ENCODE measurements at places on chromosomes 5 and 9.

- no peak for DNase-seq
Measured at GRCh38 chr9:110886832-110887231, 151.4 kb downstream of the LPAR1 start.

- DNase-seq = no peak
Measured at GRCh38 chr9:135516132-135516860, 4.9 kb upstream of the LCN1 start.

DNA sequence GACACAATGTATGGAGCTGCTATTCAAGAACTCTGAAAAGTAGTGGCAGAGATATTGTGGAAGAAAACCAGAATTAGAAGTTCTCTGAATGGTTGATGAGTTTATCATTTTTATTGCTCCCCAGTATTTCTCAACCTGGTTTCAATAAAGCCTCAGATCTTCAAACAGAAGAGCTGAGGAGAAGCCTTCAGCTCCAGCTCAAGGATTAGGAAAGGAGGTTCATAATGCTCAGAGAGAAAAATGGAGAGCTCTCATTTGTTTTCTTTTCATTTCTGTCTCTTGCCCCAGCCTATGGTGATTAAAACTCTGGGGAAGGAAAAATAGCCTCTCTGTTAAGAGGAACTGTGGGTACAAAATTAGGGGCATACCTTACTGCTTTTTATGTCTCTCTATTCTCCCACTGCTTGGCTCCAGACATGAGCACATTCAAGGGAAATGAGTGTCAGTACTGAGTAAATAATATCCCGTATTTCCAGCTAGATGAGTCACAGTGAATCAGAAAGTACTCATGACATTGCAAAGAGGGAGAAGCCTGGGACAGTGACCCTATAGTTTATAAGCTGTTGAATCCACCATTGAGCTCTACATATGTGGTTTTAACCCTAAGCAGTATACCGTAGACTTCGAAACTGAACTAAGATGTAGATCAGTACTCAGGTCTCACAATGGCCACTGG is 138.1 kb downstream of the EMB start:
- no peak for DNase-seq

DNA sequence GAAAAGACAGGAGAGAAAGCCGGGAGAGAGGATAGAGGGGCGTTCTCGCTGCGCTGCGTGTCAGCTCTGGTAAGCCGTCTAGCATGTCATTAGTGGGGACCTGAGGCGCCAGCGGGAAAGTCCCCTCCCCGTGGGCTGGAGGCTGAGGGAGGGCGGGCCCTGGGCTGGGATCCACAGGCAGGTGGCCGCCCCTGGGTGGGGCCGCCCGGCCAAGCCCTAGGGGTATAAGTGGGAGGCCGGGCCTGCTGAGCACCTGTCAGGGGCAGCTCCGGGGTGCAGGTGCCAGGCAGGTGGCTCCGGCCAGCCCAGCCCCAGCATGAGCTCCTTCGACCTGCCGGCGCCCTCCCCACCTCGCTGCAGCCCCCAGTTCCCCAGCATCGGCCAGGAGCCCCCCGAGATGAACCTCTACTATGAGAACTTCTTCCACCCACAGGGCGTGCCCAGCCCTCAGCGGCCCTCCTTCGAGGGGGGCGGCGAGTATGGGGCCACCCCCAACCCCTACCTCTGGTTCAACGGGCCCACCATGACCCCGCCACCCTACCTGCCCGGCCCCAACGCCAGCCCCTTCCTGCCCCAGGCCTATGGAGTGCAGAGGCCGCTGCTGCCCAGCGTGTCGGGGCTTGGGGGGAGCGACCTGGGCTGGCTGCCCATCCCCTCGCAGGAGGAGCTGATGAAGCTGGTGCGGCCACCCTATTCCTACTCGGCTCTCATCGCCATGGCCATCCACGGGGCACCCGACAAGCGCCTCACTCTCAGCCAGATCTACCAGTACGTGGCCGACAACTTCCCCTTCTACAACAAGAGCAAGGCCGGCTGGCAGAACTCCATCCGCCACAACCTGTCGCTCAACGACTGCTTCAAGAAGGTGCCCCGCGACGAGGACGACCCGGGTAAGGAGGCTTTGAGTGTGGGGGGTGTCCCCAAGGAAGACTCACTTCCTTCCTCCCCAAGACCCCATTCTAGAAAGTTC is at the start of gene FOXI1:
Gene FOXI1, plus strand, starts transcription at position 256 of the 970 bp plus-strand sequence. Its CDS starts 61 bp downstream, at position 317.
- no peak for DNase-seq

DNA sequence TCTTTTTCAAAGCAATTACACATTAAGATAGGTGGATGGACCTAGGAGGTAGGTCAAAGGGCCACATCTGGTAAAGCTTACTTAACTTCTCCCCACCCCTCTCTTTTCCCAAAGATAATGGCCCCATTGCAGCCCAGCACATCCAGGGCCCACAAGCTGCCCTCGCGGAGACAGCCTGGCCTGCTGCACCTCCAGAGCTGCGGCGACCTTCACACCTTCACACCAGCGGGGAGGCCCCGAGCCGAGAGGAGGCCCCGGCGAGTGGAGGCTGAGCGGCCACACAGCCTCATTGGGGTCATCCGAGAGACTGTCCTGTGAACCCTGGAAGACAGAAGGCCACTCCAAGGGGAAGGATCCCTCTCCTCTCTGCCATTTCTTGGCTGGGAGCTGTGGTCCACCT is 66.5 kb downstream of the ENTREP1 start:
- no peak for DNase-seq

DNA sequence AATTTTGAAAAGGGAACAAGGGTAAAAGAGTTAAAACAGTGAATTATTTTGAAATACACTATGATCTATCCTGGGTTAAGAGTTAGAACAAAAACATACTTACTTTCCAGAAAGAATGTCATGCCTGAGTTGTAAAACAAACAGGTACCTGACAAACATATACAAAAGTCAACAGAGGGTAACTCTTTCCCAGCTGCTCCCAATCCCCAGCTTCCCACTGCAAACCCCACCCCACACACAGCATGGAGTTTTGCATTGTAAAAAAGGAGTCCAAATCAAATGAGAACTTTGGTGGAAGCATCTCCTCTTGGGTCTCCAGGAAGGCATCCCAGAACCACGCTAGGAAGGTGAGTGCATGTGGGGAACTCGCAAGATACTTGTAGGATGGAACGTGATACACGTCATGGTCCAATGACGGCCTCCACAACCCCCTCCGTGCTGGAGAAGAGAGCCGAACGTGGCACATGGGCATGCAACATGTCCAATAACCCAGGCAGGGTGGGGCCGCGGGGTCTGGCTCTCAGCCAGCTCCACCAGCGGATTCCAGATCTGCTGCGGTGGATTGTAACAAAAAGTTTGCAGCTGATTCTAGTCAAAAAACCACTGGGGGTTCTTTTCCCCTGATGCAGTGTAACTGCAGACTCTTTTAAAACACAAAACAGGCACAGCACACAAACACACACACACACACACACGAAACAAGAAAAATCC is 55.8 kb downstream of the EPB41L4B start:
- DNase-seq = no peak

DNA sequence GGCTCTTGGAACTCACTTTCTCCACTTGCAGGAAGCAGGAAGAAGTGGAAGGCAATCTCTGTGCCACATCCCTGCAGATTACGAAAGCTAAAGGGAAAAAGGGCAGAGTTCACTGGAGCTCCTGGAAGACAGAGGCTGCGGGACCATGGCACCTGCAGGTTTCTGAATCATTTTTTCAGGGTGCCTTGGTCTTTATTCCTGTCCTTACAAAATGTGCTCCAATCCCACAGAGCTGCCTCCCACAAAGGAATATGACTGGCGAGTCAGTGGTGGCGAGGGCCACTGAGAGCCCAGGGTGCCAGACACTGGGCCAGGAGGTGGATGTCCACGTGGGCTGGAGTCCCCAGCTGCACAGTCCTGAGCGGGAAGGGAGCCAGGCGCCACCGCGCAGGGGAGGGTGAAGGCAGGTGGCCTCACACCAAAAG is 183.0 kb downstream of the FANCC start:
- no peak for DNase-seq

DNA sequence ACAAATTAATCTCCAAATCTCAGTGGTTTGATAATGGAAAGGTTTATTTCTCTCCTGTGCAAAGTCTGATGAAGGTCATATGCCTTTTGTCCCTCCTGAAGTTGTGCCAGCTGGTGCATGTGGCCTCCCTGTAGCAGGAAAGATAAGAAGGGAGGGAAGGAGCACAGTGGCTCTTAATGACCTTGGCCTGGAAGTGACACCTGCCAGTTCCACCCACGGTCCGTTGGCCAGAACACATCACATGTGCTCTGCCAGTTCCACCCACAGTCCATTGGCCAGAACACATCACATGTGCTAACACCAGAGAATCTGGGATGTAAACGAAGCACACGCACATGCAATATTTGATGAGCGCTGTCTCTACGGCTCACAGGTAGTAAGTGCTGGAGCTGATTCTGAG is 130.9 kb downstream of the DOCK2 start:
- no peak for DNase-seq
